Uterus (tissue), 4 donors: ENCODE measurements at places on chromosomes 3 and 15.

DNA sequence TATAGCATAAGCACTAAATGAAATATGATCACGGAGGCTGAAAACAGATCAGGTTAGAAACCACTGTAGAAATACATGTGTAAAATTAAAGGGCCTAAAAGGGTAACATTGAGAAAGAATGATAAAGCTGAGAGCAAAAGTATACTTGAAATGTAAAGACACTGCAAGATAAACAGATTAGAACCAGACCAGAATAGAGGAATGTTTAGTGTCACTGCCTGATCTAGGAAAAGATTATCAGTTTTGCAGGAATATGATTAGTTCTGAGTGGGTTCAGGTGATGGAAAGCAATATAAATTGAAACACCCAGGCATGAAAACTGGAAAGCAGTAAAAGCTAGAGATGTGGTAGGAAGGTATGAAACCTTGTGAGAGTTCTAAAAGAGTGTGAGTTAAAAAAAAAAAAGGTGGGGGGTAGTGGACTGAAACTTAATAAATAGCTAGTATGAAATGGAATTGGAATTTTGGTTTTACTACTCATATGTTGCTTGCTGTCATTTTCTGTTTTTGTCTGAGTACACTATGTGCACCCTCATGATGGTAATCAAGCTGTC is 16.0 kb upstream of the C3orf38 start:
- DNase-seq: no peak

DNA sequence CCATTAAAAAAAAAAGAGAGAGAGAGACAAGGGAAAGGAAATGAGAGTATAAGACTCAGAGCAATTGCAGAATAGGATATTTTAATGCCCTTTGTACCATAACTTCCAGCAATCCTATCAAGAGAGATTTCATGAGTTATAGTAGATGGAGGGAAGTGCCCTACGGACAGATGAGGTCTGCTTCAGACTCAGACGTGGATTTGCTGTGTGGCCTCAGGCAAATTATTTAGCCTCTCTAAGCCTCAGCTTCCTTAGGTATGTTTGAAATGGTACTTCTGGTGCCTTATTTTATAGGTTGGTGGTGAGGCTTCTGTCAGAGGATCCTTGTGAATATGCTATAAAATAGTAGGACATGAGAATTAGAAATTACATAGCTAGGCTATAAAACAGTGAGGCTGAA is 448.2 kb downstream of the EDEM1 start:
- no peak for DNase-seq

DNA sequence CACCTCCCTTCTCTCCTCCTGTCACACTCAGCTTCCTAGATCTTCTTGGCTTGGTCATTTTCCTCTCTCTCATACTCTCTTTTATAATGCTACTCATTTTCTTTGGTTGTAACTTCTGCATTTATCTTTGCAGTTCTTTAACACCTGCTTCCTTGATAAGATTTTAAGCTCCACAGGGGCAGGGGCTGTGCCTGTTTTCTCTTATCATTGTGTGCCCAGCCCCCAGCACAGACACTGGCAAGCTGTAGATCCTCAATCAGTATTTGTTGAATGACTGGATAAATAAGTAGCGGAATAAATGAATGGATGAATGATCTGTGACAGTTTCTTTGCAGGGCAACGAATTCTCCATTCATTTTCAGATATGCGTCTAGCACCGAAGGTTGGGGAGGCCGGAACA is 64.3 kb upstream of the MEX3B start:
- DNase-seq: no peak

- no peak for DNase-seq
Observed at GRCh38 chr3:169264711-169265110, 398.8 kb downstream of the MECOM start.

- DNase-seq: no peak
Observed at GRCh38 chr15:40151499-40151898, 9.4 kb upstream of the BUB1B start.

DNA sequence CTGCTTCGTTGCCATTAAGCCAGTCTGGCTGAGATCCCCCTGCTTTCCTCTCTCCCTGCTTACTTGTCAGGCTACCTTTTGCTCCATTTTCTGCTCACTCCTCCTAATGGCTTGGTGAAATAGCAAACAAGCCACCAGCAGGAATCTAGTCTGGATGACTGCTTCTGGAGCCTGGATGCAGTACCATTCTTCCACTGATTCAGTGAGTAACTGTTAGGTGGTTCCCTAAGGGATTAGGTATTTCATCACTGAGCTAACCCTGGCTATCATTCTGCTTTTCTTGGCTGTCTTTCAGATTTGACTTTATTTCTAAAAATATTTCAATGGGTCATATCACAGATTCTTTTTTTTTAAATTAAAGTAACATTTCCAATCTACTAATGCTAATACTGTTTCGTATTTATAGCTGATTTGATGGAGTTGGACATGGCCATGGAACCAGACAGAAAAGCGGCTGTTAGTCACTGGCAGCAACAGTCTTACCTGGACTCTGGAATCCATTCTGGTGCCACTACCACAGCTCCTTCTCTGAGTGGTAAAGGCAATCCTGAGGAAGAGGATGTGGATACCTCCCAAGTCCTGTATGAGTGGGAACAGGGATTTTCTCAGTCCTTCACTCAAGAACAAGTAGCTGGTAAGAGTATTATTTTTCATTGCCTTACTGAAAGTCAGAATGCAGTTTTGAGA is 25.0 kb downstream of the CTNNB1 start:
- no peak for DNase-seq

- DNase-seq: no peak
Observed at GRCh38 chr15:77044228-77045042, 26.5 kb downstream of the TSPAN3 start.

- no peak for DNase-seq
Observed at GRCh38 chr15:56410721-56411120, 45.5 kb downstream of the TEX9 start.

- no peak for DNase-seq
Observed at GRCh38 chr15:97114900-97115760, 784.6 kb downstream of the NR2F2 start.

DNA sequence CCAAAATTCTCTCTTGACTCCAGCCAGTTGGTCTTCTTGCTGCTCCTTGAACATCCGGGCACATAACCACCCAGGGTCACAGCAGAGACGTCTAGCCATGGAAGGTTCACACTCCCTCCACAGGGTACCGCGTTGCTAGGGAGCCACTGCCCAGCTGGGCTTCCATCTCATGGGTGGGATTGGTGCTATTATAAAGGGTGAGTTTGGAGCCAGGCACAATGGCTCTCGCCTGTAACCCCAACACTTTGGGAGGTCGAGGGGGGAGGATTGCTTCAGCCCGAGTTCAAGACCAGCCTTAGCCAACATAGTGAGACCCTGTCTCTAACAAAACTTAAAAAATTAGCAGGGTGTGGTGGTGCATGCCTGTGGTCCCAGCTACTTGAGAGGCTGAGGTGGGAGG is 17.5 kb upstream of the SKOR1 start:
- no peak for DNase-seq

DNA sequence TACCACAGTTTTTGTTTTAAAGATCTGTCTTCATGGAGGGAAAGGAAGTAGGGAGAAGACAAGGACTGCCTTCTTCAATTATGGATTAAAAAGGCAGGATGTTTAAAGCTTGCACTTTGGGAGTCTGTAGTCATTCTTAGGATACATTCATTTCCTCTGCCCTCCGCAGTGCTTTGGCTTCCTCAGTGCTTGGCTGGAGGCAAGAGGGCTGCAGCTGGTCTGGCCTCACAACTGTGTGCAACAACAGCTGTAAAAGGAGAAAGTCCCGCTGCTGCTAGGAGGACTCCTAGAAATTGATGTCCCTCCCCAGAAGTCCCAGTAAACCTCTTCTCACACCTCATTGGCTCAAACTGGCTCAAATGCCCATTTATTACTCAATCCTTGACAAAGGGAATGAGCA is 54.4 kb upstream of the PPP2R3A start:
- DNase-seq: no peak

- no peak for DNase-seq
Observed at GRCh38 chr15:90915216-90915807, 12.2 kb downstream of the MAN2A2 start.

DNA sequence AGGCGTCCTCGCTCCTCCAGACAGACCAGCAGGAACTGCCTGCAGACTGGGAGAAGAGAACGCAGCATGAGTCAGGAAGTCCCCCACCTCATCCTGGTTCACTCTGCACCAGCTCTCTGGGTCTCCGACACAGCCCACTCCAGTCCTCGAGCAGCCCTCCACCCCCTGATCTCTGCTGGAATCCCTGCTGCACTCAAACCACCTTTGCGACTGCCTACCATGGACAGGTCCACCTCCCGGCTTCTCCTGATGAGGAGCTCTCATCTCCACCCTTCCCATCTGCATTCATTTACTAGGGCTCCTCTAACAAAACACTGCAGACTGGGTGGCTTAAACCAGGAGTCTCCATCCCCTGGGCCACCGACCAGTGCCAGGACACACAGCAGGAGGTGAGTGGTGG is 202.3 kb upstream of the IGF1R start:
- DNase-seq: no peak

DNA sequence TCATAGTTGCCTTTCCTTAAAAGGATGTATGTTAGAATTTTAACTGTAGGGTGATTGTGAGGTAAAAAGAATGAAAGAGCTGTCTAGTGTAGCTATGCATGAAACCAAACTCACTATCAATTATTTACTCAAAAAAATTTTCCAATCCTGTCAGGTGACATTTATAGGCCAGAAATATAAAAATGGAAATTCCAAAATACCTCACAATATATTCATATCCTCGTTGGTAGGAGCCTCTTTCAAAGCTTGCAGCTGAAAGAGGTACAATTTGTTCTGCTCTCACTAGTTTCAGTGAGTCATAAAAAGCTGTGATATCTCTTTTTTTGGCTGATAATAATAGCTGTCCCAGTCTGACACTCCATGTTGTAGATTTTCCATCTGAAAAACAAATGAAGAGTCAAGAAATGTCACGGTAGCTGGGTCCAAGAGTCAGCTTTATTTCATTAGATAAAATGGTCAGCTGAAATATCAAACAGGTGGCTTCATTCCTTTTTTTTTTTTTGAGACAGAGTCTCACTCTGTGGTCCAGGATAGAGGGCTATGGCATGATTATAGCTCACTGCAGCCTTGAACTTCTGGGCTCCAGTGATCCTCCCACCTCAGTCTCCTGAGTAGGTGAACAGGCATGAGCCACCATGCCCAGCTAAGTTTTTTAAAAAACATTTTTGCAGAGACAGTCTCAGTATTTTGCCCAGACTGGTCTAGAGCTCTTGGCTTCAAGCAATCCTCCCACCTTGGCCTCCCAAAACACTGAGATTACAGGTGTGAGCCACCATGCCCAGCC is 50.8 kb upstream of the XRN1 start:
- no peak for DNase-seq
